Fibroblast of skin of left quadriceps (primary cell): ENCODE measurements at places on chromosomes 1 and 21.
A peak's percentile ranks its signal among the peaks of the same experiment; 100 is the strongest.

DNA sequence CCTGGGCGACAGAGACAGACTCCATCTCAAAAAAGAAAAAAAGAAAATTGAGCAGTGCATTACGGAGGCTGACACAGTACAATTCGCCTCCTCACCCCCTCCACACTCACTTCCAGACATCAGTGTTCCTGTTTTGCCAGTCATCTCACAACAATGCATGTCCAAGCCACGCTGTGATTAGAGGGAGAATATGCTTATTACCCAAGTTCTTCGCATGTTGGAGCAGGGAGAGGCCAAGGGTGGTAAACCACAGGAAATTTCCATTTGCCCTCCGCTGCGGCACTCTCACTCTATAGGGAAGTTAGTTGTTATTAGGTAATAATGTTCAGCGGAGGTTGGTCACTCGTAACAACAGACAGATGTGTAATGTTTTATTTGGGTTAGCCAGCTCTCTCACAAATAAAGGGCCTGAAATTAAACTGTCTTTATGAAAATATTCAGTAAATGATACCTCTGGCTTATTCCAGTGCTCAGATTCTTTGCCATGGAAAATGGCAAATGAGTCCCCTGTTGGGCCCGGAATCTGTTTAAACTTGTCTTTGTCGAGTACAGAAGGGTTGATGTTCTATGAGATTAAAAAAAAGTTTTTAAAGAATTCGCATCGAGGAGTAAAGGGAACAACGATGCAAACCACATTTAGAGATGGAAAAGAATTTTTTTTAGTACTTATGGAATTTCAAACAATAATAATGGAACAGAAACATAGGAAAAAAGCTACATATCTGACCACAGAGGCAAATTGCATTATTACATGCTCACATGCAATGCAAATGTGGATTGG lies 33.1 kb downstream of the KCNJ15 start:
- peak; percentile 96 for DNase-seq

GRCh38 chr1:212186427-212187207 lies 98.6 kb upstream of the PPP2R5A start:
- no peak for DNase-seq

GRCh38 chr1:18582890-18583289 lies 47.8 kb upstream of the PAX7 start:
- no peak for DNase-seq

DNA sequence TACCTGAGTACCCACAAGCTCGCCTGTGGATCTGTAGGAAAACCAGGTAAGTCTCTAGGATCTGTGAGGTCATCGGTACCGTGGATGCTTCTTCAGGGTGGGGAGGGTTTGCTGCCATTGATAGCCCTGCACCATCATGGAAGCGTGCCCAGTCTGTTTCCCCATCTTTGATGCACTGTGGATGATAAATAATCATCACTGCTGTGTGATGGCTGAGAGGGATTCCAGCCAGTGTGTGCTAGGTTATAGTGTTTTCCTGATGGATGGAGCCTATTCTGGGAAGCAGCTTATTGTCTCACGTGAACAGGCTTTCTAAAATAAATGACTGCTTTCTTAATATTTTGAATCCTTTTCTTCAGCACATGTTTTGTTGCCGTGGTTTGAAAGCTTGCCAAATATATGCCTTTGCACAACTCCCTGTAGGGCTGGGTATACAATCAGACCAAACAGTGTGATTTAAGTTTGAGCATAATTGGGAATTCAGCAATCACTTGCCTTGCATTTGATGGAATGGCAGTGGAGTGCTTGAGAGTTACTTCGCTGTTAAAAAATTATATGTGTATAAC lies 113.8 kb downstream of the CAMTA1 start:
- peak; percentile 44 for DNase-seq

GRCh38 chr1:201183209-201183608 lies 7.4 kb upstream of the IGFN1 start:
- DNase-seq: no peak

DNA sequence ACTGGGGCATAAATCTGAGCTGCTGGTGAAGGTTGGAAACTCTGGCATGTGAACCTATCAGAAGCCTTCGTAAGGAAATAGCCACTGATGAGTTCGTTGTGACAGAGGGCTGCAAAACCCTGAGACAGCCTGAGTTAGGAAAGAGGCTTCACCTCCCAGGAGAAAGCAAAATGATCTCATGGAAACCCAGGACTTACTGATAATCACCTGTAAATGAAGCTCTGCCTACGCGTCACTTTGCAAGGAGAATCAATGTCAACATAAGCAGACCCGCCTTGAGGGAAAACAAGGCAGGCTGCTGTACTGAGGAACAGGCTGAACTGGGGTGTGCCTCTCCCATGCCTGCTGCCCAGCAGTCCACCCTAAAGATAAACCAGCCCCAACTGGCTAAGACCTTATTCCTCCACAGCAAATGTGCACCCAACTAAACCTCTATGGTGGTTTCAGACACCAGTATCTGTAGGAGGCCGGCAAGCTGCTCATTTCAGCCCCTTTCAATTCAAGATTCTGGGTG lies 46.8 kb upstream of the SLC44A3 start:
- no peak for DNase-seq

DNA sequence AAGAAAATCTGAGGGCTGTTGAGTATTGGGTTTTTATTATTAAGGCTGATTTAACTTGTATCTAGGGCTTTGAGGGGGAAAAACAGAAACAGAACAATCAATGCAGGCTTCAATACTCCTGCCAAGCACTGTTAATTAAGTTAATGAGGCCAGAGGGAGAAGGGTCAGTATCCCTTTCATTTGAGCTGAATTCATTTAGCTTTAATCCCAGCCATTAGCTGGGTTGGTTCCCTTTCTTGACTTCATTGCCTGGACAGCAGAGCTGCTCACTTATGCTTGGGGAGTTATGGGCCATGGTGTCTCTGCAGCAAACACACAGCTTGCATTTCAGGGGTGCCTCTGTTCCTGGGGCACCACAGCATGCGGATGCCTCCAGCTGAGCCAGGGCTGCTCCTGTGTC lies 16.3 kb downstream of the TLR5 start:
- no peak for DNase-seq

DNA sequence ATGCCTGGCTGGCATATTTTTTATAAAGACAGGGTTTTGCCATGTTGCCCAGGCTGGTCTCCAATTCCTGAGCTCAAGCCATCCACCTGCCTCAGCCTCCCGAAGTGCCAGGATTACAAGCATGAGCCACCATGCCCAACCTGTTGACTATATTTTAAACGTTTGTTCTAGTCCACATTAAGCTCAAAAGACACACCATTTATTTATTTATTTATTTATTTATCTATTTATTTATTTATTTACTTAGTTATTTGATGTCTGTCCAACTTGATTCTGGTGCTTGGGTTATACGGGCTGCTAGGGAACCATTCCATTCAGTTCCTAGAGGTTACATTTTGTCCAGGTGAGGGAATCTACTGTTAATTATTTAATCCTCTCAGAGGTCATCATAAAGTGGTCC lies 98.1 kb upstream of the ADGRL4 start:
- no peak for DNase-seq

GRCh38 chr1:59188413-59189213 lies 108.3 kb upstream of the FGGY start:
- DNase-seq: no peak

DNA sequence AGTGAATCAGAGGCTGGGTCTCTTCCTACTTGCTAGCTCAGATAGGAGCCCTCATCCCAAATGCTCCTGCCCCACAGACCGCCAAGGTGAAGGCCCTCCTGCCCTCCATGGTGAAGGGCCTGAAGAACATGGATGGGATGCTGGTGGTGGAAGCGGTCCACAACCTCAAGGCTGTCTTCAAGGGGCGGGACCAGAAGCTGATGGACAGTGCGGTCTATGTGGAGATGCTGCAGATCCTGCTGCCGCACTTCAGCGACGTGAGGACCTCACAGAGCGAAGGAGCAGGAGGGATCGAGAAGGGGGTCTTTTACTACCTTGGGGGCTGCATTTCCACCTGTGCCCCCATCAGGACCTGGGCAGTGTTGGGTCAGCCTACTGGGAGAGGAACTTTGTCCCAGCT lies 14.6 kb upstream of the TTC4 start:
- DNase-seq: no peak

DNA sequence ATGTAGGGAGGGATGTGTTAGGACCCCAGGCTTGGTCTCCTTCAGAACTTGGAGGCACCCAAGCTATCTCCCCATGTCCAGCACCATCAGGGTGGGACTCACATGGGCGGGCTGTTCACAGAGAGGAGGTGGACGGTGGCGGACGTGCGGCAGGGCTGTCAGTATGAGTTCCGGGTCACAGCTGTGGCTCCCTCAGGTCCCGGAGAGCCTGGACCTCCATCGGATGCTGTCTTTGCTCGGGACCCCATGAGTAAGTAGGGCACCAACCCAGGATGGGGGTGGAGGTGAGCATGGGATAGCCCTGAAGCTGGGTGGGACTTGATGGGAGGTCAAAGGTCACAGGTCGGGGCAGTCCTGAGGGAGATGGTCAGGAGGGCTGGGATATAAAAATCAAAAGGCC lies 27.8 kb downstream of the IGFN1 start:
- DNase-seq: no peak
